ENCODE measurements at places on chromosomes 7 and 10. TPM values are rescaled to one million over a fixed set of nuclear protein-coding genes. Genes with fewer than 3 reads are reported as not detected.
A peak's percentile ranks its signal among the peaks of the same experiment; 100 is the strongest.

HABP2 gene
- 0.97 TPM for total RNA-seq

DNA sequence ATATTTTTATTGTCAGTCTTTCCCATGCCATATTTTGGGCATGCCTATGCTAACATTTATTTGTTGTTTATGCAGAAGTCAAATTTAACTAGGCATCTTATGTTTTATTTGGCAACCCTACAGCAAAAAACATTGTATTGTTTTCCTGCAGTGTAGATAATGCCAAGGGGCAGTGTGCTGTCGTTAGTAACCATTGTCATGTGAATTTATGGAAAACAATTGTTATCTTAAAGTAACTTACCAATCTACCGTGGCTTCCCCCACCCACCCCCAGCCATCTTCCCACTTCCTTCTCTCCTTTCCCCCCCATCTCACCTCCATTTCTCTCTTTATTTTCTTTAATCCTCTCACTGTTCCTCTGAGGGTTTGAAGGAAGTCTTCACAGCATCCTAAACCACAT lies 370.5 kb downstream of the ACTR3B start:
- no peak for DNase-seq

GRCh38 chr10:77962350-77963146 lies 36.0 kb upstream of the DLG5 start:
- DNase-seq: no peak

SAMD9 gene
- total RNA-seq: not detected

PROSER2 gene
- 18.9 TPM for total RNA-seq

DNA sequence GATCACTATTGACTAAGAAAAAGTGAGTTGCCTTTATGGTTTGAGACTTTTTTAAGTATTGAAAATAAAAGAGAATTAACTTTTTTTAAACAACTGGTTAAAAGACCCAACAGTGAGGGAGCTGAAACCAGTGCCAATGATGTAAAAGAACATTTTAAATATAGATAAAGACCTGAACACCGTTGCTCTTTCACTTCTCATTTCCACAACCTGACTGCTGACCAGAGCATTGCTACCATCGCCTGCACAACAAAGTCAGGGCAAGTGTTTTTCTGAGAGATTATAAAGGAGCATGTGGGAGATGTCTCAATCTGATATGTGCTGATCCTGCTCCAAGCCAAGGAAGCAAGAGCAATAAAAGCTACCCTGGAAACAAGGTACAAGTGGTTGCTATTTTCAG lies 34.7 kb downstream of the IMMP2L start:
- no peak for DNase-seq

IFIT1B gene
- not detected for total RNA-seq

DNA sequence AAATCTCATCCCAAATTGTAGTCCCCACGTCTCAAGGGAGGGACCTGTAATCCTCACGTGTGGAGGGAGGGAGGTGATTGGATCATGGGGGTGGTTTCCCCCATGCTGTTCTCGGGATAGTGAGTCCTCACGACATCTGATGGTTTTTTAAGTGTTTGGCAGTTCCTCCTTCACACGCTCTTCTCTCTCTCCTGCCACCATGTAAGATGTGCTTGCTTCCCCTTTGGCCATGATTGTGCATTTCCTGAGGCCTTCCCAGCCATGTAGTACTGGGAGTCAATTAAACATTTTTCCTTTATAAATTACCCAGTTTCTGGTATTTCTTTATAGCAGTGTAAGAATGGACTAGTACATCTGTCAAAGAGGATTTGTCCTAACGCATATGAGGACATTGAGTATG lies 59.5 kb downstream of the RGS10 start:
- DNase-seq: no peak

DNA sequence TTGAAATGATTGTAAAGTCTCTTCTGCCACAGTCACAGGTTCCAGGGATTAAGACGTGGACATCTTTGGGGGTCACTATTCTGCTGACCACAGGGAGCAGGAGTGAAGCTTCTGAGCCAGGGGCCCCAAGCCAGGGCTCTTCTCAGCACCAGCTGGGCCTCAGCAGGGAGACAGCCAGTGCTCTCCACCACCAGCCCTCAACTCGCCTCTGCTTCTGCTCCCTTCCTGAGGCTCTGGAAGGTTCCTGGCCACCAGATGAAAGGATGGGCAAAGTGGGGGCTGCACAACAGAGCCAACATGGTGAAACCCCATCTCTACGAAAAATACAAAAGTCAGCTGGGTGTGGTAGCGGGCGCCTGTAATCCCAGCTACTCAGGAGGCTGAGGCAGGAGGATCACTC lies 11.2 kb upstream of the CRYGN start:
- DNase-seq: no peak

APBB1IP gene
- 0.14 TPM for total RNA-seq

DNA sequence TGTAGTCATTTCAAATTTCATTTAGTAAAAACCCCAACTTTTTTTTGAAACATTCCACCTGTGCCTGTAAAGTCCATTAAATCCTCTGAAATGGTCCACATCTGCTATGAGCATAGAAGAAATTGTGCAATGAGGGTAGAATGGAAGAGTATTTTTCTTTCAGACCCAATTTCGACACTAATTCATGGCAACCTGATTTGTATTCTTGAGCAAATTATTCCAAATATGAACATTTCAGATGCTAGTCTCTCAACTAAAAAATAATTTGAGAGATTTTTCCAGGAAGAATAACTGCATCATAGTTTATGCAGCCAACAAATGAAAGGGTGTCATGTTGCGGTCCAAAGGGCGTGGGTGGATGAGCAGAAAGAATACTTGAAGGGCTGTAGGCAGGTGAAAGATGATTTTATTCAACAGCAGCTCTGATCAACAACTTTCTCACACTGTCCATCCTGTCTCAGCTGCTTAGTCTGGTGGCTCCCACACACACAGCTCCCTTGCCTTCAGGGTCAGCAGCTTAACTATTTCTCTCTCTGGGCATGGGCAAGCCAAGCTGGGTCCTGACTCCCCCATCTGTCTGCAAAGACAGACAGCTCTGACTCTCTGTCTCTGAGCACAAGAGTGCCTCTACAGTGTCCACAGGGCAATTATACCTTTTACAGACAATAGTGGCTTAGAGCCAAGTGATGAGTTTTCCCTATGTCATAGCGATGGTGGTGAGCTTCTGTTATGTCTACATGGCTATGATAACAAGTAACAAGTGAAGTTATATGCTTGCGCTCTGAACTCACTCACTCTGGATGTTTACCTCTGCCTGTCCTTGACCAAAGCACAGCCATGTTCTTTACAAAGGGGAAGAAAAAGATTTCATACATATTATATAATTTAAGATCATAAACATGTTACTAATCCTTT lies 11.5 kb downstream of the STEAP2 start:
- no peak for DNase-seq

DNA sequence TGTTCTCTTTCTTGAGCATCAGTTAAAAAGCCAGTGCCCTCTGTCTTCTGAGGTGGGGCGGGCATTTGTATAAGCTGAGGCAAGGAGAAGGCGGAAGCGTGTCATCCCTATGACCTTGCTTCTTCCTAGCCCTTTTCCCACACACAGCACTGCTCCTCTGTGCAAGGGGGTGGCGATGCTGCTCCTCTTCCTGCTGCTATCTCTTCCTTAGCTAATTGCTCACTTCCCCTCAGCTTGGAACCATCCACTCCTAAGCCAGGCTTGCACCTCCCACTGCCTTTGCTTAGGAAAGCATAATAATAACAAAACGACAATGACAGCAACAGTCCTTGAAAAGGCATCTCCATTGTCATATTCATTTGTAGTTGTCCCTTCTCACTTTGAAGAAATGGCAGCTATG lies 366.9 kb downstream of the PHTF2 start:
- peak; percentile 51 for DNase-seq

SLC13A1 gene
- not detected for total RNA-seq

RSPH10B gene
- total RNA-seq: 0.68 TPM

DNA sequence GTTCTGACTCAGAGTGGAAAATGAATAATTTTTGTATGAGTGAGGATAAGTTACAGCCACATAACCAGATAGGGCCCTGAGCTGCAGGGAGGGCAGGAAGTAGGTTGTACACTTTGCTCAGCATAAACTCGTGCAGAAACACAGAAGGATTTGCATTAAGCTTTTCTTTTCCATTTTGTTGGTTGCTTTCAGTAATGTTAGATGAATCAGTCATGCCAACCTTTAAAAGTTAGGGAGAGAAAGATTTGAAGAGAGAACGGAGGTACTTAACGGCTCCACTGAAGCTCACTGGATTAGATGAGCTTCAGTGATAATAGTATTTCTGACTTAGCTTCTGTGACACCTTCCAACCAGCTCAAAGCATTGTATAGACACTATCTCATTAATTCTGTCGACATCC lies 348.1 kb downstream of the GATA3 start:
- no peak for DNase-seq

- DNase-seq: no peak
Observed at GRCh38 chr10:11927746-11928145, 104.6 kb downstream of the PROSER2 start.

GRCh38 chr7:16826060-16826459 lies 21.3 kb upstream of the AGR2 start:
- DNase-seq: no peak

DNA sequence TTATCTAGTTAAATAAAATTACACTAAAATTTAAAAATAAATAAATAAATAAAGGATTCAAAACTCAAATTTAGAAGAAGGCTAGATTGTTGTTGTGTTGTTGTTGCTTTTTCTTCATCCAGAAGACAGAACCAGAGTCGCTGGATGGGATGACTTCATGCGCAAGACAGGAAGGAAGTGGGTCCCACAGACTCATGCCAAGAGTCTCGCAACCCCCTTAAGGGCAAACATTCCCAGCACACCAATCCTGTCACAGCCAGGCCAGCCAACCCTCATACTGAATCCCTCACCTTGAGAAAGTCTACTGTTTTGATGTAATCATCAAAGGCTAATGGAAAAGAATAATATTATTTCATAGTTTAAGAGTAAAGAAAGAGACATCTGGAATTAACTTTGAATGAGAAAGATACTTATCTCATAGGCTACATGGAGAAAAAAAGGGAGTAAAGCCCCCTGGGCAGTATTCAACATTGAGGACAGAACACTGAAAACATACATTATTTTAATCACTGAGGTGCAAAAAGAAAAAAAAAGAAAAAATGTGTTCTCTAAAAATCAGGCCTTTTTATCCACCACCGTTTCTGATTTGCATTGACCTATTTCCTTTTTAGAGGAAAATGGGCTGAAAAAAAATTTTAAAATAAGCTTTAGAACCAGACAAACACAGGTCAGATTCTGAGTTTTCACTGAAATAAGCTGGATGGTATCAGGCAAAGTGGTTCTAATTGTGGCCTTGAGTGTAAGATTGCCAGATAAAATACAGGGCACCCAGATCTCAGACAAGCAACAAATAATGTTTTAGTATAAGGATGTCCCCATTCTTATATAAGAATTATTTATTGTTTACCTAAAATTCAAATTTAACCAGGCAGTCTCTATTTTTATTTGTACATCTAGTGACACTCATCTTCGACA lies 826.5 kb downstream of the TNS3 start:
- DNase-seq: no peak

DNA sequence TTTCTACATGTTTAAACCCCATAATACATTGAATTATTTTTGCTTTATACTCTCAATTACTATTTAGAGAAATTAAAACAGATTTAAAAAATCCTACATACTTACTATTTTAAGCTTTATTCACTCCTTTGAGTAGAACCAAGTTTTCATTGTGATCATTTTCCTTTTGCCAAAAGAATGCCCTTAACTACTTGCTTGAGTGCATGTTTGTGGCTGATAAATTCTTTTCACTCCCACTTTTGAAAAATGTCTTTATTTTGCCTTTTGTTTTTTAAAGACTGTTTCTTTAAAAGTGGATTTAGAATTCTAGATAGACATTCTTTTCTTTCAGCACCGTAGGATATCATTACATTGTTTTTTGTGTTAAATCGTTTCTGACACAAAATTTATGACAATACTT lies 22.3 kb upstream of the AGR3 start:
- DNase-seq: no peak

RPS24 gene
- 1,447 TPM for total RNA-seq

GRCh38 chr7:14394786-14395185 lies 405.3 kb upstream of the ETV1 start:
- DNase-seq: no peak

All from endodermal cell (in vitro differentiated cells).